NCI-H2171 treated with DMSO at 0.1 percent for 48 hours (cell line): ENCODE measurements at places on chromosomes 13 and 19.

DNA sequence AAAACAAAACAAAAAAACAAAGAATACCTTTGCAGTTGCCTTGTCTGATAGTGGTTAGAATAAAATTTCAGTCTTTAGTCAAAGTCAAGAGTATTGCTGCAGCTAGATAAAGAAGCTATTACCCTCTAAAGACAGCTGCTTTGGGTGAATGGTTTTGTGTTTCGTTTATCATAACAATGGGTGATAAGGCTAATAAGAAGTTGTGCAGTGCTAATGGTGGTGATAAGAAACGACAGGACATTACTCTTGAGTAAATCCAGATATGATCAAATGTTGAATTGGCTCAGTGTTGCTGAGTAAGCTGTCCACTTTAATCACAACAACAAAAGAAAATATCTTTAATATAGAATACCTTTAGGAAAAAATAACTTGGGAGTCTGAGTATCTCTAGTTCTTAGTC, 1825.3 kb downstream of the SLITRK5 start:
- DNase-seq: no peak

DNA sequence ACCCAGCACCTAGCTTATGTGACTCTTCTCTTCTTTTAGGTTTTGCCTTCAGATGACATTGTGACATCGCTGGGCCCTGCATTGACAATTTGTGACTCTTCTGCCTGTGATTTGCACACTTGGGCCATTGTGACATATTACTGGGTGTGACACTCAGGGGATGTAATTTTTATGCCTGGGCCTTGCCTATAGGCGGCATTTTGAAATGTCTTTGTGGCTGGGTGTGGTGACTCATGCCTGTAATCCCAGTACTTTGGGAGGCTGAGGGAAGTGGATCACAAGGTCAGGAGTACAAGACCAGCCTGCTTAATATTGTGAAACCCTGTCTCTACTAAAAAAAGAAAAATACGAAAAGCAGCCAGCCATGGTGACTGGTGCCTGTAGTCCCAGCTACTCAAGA, 28.4 kb upstream of the ZNF681 start:
- DNase-seq: no peak

DNA sequence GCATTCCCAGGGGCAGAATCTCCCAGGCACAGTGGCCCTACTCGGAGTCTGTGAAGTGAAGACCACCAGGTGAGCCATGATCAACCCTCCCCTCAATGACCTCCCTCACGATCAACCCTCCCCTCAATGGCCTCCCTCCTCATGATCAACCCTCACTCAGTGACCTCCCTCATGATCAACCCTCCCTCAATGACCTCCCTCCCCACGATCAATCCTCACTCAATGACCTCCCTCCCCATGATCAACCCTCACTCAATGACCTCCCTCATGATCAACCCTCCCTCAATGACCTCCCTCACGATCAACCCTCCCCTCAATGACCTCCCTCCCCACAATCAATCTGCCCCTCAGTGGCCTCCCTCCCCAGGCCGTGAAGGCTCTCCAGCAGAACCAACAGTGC, 32.1 kb downstream of the SBNO2 start:
- DNase-seq: no peak

- DNase-seq: no peak
Observed at GRCh38 chr13:106033659-106034058, 501.8 kb downstream of the EFNB2 start.

DNA sequence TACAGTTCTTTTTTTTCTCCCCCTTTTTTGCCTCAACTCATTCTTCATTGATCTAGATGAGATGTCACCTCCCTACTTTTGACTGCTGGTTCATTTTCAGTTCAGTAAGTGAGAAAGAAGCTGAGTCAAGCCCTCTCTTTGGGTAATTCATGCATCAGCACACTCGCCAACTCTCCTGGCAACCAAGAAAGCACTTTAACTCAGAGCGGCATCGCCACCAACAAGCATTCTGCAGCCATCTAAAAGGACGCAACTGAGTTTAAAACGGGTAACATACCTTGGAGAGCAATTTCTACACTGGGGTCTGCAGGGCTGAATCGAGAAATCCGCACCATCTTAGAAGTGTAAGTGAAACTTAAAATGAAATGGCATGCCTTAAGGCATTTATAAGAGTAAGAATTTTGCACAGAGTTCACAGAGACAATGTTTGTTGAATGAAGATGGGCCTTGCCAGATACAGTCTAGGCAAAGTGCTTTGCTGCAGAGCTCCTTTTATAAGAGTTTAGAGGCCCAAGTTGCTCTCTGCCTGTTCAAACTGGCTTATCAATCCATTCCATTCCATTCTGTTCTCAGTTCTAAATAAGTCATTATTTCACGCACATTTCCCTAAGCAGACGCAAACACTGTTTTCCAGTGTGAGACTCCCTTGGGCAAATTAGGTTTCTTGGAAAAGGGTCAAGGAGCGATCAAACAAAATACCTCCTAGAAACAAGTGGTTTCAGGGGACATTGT, 338.0 kb downstream of the ENOX1 start:
- DNase-seq: no peak

DNA sequence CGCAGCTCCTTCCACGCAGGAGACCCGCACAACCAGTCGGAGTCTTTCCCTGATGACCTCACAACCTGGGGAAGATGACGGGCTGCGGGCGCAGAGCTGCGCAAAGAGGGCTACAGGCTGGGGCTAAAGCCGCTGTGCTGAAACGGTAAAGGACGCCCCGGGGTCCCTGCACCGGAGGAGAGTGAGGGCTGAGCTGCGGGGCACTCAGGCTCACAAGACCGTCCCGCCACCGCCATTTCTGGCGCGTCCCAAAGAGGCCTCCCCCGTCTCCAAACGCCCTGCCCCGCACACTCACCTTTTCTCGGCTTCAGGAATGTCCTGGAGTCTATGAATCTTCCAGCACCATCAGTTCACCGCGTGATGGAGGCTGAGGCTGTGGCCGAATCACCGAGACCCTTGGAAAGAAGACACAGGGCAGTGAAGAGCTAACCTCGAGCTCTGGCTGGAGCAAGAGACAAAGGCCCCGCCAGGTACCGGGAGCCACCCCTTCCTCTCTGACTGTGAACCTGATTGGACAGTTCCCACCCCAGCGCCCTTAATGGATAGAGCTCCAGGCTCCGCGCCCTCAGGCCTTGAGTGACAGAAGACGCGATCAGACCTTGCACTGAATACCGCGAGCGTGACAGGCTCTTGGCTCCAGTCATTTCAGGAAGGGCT, 41.8 kb upstream of the ZNF429 start:
- no peak for DNase-seq

- no peak for DNase-seq
Observed at GRCh38 chr13:111245576-111246384, 74.7 kb upstream of the TEX29 start.

- DNase-seq: peak; percentile 7
Observed at GRCh38 chr19:5534787-5535586, 32.8 kb downstream of the TINCR start.

DNA sequence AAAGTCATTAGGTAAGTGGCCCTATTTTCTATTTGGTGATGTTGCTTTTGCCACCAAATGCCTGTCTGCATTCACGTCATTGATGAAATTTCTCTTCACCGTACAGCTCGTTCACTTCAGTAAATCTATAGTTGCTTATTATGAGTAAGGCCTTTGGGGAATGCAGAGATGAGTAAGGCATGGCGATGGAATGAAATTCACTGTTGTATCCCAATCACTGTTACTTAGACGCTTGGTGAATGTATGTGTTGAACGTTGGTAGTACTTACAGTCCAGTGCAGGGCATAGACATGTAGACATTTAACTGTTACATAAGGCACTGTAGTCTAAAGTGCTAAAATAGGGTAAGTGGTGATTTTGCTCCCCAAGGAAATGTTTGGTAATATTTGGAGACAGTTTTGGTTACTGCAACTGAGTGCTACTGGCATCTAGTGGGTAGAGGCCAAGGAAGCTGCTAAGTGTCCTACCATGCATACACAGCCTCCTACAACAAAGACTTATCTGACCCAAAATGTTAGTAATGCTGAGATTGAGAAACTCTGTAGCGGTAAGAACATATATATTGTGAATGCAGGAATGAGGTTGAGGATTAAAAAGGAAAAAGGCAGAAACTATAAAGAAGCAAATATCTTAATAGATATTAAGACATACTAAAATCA, 5.8 kb downstream of the AKAP11 start:
- DNase-seq: no peak

DNA sequence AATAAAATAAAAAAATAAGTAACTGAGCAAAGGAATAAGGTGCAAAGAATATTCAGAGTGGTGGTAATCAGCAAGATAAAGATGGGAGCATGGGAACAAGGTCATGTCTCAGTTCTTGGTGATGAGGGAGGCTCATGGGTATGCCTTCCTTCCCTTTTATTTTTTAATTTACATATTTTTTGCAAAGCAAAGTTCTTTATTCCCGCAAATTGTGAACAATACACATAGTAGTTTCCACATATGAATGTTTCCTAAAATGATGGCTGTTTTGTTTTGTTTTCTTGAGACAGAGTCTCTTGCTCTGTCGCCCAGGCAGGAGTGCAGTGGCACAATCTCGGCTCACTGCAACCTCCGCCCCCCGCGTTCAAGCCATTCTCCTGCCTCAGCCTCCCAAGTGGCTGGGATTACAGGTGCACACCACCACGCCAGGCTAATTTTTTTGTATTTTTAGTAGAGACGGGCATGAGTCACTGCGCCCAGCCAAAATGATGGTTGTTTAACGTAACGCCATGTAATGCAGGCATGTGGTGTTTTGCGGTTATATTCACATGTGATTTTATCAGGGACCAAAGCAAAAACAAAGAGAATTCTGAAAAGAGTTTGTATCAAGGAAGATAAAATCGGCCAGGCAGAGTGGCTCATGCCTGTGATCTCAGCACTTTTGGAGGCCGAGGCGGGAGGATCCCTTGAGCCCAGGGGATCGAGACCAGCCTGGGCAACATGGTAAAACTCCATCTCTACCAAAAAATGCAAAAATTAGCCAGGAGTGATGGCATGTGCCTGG, 4.5 kb upstream of the ADGRE2 start:
- DNase-seq: no peak

- DNase-seq: no peak
Observed at GRCh38 chr13:40781717-40782116, 7.7 kb upstream of the SLC25A15 start.

- DNase-seq: no peak
Observed at GRCh38 chr13:59856281-59856810, 307.4 kb downstream of the DIAPH3 start.

DNA sequence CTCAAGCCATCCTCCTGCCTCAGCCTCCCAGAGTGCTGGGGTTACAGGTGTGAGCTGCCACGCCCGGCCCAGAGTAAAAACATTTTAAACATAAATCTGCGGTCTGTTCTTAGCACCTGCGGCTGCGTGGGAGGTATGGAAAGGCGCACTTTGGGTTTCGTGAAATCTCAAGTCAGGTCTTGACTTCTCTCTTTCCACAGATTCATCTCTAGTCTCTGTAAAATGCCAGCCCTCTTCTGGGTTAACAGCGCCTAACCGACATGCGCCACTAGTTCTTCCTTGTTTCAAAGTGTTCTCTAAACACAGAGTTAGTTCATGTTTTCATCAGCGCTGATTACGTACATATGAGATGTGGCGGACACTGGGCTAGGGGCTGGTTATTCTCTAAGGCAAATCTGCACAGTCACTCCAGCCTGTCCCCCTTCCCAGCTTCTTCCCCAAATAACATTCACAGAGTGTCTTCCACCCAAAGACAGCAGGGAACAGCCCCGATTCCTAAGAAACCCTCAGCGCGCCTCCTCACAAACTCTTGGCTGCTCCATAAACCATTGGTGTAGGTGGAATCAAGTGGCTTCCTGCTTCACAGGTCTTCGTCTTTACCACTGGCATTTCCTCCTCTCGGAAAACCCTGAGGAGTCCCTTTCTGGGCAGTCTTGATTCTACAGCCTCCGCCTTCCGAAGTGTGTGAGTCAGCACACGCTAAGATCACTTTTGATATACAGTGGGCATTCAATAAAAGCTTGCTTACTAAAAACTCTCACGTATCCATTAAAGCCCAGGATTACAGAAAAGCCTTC, 1.4 kb downstream of the PARP4 start:
- no peak for DNase-seq

DNA sequence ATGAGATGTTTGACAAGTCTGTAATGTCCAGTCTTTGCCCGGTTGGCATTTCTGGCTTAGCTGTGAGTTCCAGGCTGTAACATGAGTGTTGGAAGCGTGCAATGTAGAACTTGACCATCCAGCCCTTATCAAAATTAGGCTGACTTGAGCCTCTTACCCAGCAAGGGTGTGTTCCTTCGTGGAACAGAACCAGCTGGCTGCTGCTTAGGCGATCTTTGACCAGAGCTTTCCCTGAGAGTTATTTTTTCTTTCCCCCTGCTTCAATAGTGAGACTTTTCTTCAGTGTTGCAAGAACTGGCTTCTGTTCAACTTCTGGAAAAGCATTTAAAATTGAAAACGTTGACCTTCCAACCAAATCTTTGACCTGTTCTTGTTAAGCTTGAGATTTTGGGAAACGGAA, 6.5 kb downstream of the TNFSF13B start:
- no peak for DNase-seq

- DNase-seq: peak; percentile 66
Observed at GRCh38 chr13:27621366-27622101, at the start of gene POLR1D. POLR1D (plus strand) TSS chr13:27621892; CDS start chr13:27621984, 92 bp downstream.

DNA sequence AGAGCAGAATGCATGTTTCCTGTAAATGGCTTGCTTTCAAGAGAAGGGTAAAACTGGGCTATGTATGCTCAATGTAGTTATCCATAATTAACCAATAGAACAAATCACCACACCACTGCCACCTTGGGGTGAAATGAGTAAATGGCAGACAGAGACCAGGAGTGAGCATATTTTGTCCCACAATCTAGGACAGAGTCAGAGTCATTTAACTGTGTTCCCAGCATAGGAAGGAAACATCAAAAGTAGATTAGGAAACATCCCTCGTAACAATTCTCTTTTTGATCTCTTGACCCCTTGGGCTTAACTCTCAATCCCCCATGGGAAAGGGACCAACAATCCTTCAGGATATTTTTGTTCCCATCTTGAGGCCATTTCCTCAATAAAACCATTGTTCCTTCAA, 224.8 kb downstream of the NHLRC3 start:
- DNase-seq: peak; percentile 8

DNA sequence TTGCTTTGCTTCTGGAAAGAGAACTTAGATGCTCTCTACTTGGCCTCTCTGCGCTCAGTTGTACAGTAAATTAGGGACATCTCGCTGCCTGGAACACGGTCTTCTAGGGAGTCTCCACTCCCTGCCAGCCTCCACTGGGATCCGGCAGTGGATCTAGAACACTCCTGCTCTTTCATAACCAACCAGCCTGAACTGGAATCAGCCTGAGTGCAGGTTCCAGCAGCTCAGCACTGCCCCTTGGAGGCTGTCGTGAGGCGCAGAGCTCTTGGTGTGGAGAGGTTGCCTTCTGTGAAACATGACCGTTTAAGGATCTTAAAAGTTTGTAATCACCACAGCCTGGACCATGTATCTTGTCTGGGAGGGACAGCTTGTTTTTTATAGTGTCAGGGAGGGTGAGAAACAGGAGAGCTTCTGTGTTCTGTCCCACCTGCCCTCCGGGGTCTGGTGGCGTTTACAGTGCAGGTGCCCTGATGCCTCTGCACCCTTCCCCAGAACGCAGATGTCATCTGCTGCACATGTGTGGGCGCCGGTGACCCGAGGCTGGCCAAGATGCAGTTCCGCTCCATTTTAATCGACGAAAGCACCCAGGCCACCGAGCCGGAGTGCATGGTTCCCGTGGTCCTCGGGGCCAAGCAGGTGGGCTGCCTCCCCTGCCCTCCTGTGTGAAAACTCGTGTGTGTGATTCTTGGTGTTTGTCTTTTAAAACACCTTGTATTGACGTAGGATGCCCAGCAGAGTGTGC, 24.8 kb downstream of the UPF1 start:
- DNase-seq: no peak
